ENCODE measurements at places on chromosomes 3 and 15.

GRCh38 chr3:151476344-151477018, 15.6 kb upstream of the IGSF10 start:
- no peak for DNase-seq

- DNase-seq = no peak
Observed at GRCh38 chr15:23420806-23421575, 26.1 kb downstream of the GOLGA6L2 start.

DNA sequence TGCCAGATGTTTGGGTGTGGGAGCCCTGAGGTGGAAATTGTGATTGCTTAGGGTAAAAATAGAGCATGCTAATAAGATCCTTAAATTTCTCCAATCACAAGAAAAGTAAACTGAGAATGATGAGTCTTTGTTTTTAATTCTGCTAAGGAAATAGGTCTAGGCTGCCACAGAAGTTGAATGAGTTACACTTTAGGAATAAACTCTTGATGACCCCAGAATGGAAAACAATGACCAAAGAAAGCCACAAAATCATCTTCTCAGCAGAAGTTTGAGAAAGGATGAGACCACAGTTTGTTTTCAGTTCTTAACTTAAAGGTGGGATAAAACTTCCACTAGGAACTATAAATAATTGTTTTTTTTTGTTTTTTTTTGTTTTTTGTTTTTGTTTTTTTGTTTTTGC, 164.6 kb upstream of the BCL6 start:
- no peak for DNase-seq

DNA sequence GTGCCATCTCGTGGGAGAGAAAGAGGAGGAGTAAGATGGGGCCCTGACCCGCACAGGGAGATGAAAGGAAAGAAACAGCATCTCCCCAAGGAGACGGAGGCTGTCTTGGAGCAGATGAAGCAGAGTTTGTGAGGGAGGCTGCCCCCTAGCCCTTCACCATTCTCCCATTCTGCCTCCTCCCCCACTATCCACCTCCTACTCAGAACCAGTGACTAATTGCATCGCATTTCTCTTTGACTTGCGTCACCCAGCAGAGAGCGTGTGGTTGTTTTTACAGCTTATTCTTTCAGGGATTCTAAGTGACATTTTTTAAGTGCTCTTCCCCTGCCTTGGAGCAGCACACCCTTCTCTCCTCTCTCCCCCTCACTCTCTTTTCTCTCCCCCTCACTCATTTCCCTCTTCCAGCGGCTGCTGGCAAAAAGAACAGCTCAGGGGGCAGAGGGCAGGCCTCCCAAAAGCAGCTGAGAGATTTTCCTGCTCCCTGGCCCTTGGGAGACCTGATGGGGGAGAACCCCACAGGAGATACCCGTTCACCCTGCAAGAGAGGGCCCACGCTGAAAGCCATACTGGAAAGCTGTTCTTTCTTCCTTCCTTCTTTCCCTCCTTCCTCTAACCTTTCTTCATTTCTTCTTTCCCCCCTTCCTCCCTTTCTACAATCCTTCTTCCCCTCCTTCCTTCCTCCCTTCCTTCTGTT, 91.8 kb downstream of the MRPL46 start:
- DNase-seq = no peak

- DNase-seq = no peak
Observed at GRCh38 chr3:46447228-46447985, 17.3 kb downstream of the LTF start.

- no peak for DNase-seq
Observed at GRCh38 chr15:33671456-33671855, 296.8 kb upstream of the CHRM5 start.

GRCh38 chr3:62065985-62066693, 307.2 kb downstream of the FEZF2 start:
- no peak for DNase-seq

DNA sequence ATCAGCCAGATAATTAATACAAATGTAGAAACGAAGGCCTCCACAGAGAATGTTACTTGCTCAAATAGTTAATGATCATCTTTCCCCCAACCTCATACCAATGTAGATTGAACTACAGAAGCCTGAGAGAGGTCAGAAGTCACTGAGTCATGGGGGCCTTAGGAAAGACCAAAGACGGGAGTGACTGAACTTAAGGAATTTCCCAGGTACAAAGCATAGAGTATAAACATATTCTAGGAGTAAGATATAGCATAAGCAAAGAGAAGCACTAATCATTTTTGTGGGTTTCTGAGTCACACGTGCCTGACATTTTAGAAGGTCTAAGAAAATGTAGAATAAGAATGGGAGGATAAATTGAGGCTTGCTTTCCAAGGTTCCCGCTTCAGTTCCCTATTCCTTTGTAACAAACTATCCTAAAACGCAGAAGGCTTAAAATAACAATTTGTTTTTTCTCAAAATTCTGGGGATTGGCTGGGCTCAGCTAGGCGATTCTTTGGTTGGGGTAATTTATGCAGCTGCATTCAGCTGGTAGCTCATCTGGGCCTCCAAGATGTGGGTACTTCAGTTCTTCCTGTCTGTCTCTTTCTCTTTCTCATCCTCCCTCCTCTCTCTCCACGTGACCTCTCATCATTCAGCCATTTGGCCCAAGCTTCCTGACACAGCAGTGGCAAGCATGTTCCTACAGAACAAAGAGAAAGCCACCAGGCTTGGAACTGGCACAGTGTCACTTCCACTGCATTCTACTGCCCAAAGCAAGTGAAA, 422.6 kb downstream of the FOXP1 start:
- DNase-seq = no peak

- no peak for DNase-seq
Observed at GRCh38 chr15:85397926-85398325, 17.5 kb downstream of the AKAP13 start.

DNA sequence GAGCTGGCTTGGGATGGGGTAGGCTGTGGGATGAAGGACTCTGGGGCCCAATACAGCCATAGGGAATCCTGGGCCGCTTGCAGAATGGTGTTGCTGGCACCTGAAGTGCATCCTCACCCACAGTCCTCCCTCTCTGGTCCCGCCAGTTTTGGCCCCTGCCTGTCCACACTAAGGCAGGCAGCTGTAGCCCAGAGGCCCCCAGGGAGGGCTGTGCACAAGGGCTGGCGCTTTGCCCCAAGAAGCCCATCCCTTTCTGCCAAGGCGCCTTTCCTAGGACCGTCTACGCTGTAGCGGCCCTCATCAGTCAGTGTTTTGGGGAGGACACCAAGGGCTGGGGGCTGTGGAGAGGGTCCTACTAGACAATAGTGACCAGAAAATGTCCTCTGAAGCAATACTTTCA, 116.2 kb upstream of the ABHD17C start:
- DNase-seq = no peak

DNA sequence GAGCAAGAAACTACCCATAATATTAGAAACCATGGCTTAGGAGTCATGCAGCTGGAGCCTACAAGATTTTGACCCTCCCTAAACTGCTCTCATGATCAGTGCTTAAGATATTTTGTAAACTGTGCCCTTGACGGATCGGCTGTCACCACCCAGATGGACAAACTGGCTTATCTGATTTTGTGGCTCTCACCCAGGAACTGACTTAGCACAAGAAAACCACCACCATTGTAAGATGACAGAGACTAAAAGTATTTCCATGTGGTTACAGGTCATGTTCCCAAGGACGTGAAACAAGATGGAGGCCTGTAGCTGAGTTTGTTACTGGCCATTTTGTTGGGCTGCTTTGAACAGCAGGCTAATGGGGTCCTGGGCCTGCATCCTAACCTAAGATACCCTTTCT, 940.9 kb downstream of the OTOL1 start:
- no peak for DNase-seq

GRCh38 chr3:111963424-111963823, 15.4 kb upstream of the ABHD10 start:
- no peak for DNase-seq

GRCh38 chr15:41892621-41893421, 1.0 kb downstream of the SPTBN5 start:
- DNase-seq = no peak

All from activated CD8-positive, alpha-beta memory T cell treated with anti-CD3 and anti-CD28 coated beads for 1 hour (primary cell).